ENCODE measurements at places on chromosomes 4 and X.

DNA sequence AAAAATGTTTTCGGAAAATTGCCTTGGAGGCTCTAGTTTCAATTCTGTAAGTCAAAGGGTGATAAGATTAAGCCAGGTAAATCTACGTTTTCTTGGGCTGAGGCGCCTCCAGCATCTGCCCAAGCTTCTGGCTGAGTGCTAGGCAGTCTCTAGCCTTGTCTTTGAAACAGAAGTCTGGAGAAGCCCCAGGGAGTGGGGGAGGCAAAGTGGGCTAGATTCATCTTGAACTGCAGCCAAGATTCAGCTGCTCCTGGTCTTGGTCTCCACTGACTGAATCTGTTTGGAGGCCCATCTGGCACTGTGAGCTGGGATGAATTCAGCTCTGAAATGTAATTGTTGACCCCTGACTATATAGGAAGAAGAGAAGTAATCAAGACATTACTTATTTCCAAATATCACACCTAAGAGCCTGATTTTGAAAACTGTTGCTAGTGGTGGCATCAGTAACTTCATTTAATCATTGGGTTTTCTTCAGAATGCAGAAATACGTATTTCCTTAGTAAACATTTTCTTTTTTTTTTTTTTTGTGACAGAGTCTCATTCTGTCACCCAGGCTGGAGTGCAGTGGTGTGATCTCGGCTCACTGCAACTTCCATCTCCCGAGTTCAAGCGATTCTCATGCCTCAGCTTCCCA lies 187.3 kb upstream of the LEF1 start:
- no peaks in the 10 kb centered on the region for H3K27me3 ChIP-seq
- no peak overlapping the region for H3K27ac ChIP-seq
- no peaks in the 10 kb centered on the region for H3K36me3 ChIP-seq
- DNase-seq: no peak
- H3K4me1 ChIP-seq: no peaks in the 10 kb centered on the region

- H3K27me3 ChIP-seq: no peaks in the 10 kb centered on the region
- no peaks in the 10 kb centered on the region for H3K4me1 ChIP-seq
- no peak for DNase-seq
- H3K27ac ChIP-seq: no peak overlapping the region
- H3K36me3 ChIP-seq: no peaks in the 10 kb centered on the region
- no peak overlapping the region for H3K4me3 ChIP-seq
Observed at GRCh38 chr4:23333556-23333945, 556.3 kb downstream of the PPARGC1A start.

GRCh38 chr4:29970626-29971025 lies 749.5 kb upstream of the PCDH7 start:
- H3K27ac ChIP-seq: no peak overlapping the region
- no peaks in the 10 kb centered on the region for H3K27me3 ChIP-seq
- H3K4me1 ChIP-seq: no peaks in the 10 kb centered on the region
- H3K36me3 ChIP-seq: no peaks in the 10 kb centered on the region
- no peak overlapping the region for H3K4me3 ChIP-seq

GRCh38 chr4:3413675-3414420 lies 27.9 kb upstream of the HGFAC start:
- H3K27me3 ChIP-seq: no peaks in the 10 kb centered on the region
- H3K4me1 ChIP-seq: no peaks in the 10 kb centered on the region
- no peak for DNase-seq
- no peak overlapping the region for H3K27ac ChIP-seq

DNA sequence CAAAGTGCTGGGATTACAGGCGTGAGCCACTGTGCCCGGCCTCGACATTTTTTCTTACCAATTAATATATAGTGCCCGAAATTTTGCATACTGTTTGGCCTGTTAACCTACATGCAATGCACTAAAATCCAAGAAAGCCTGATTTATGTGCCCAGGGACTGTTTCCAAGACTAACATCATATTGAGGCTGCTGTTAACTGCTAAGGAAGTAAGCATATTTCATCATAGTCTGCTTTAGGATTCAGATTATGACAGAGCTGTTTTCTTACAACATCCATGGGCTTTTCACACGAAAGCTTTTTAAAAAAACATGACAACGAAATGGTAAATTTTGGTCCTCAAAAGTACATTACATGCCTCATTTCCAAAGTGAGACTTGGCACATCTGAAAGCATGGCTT lies 84.4 kb downstream of the STOX2 start:
- no peak overlapping the region for H3K27ac ChIP-seq
- H3K27me3 ChIP-seq: no peaks in the 10 kb centered on the region
- no peaks in the 10 kb centered on the region for H3K4me1 ChIP-seq
- DNase-seq: no peak

DNA sequence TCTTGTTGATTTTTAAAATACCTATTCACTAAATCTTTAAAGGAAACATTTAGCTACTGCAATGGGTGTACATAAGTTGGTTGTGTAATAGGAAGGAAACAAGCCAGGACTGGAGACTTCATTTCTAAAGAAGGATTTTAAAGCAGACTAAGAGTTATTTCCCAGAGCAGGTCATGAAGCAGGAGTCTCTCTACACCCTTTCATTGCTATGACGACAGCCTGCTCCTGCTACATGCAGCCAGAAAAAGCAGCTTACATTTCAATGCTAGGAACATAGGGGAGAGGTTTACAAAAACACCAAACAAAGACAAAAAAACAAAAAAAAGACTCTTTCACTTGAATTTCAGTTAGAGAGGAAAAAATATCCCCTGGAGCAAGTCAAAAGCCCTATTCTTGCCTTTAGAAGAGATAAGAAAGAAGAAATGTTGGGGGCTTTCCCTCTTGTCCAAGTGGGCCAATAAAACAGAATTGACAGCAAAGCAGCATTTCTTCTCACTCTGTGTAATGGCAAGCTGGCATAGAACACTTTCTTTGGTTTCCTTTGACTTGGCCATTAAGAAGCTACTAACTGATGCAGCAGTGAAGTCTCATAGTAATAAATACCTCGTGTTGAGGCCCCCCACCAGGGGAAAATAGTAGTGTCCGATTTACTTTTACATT lies 3.4 kb downstream of the SPARCL1 start:
- H3K4me1 ChIP-seq: peaks cover 13% of the 10 kb centered on the region
- peak overlapping the region; percentile 99 for H3K27ac ChIP-seq
- H3K27me3 ChIP-seq: no peaks in the 10 kb centered on the region
- DNase-seq: no peak

- H3K27ac ChIP-seq: no peak overlapping the region
- H3K4me1 ChIP-seq: no peaks in the 10 kb centered on the region
- no peak for DNase-seq
- H3K27me3 ChIP-seq: no peaks in the 10 kb centered on the region
- no peak overlapping the region for H3K4me3 ChIP-seq
Observed at GRCh38 chr4:6112606-6113290, 87.6 kb downstream of the JAKMIP1 start.

GRCh38 chr4:139509727-139510410 lies 46.1 kb downstream of the SETD7 start:
- no peak for DNase-seq
- H3K27me3 ChIP-seq: no peaks in the 10 kb centered on the region
- no peak overlapping the region for H3K4me3 ChIP-seq
- H3K4me1 ChIP-seq: no peaks in the 10 kb centered on the region
- no peaks in the 10 kb centered on the region for H3K36me3 ChIP-seq

DNA sequence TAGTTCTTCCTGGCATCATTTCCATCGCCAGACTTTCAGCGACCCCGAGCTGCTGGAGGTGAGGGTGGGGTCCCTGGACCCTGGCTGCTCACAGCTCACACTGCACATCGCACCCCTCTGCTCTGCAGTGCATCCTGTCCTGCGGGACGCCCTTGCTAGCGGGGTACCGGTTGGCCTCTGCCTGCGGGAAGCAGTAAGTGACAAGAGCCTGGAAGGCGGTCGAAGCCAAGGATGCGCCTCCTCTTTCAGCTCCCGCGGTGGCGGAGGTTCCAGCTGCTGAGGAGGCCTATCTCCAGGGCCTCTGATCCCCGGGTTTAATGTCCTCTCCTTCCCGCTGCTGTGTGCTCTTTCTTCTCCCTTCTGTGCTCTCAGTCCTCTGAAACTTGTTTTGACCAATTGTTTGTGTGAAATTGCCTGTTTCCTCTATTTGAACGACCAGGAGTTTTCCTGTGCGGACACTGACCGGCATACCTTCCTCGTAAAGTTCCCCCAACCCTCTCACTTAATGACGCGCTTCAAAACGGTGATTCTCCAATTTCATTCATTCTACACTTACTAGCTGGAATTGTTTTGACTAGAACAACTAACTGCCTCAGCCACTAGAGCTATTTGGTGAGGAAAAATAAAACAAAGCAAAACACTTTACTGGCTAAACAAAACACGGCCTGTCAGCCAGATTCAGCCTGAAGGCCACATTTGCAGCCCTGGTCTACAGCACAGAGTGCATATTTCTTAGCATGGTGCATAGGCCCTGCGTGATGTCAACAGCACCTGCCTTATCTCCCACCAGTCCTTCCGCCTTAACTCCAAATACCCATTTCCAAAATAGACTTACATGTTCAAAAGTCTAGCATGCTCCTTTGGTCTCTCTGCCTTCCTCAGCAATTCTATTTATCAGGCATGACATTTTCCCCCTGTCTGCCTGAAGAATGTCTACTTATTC lies 28.0 kb downstream of the MGAT4D start:
- DNase-seq: peak; percentile 55
- no peaks in the 10 kb centered on the region for H3K4me1 ChIP-seq
- no peak overlapping the region for H3K27ac ChIP-seq
- H3K36me3 ChIP-seq: no peaks in the 10 kb centered on the region
- H3K4me3 ChIP-seq: no peak overlapping the region

All from aorta (tissue), 5 donors.